H1 (cell line): ENCODE measurements at places on chromosomes 5 and 9. TPM values are rescaled to one million over a fixed set of nuclear protein-coding genes. Genes with fewer than 3 reads are reported as not detected.

- DNase-seq, result no peak
Measured at GRCh38 chr5:148583421-148583965, 70.8 kb downstream of the HTR4 start.

- no peak for DNase-seq
Measured at GRCh38 chr9:99237356-99237755, 15.3 kb downstream of the SEC61B start.

DNA sequence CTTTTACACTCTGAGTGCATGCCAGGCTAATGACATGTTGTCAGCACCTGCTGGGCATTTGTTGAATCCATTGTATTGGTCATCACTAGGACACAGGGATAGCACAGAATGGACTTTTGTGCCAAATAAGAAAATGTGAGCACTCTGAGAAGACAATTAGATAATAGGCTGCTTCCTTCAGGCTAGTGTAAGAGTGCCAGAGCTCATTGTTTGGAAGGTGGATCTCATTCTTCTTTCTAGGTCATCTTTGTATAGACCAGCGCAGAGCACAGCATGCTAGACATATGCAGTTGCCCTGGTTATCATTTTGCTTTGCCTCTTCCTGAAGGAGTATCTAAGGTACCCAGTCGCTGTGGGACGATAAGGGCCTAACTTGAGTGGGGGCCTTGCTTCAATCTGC, 493.4 kb upstream of the COX7C start:
- no peak for DNase-seq

- DNase-seq, result peak; percentile 97
Measured at GRCh38 chr5:122076669-122077365, 1.2 kb downstream of the LOX start.

- DNase-seq, result no peak
Measured at GRCh38 chr5:120083851-120084542, 380.1 kb upstream of the PRR16 start.

- DNase-seq, result peak; percentile 47
Measured at GRCh38 chr5:5340206-5340729, 82.2 kb upstream of the ICE1 start.

GRCh38 chr9:121826711-121827110, 175.3 kb downstream of the DAB2IP start:
- peak; percentile 39 for DNase-seq

DNA sequence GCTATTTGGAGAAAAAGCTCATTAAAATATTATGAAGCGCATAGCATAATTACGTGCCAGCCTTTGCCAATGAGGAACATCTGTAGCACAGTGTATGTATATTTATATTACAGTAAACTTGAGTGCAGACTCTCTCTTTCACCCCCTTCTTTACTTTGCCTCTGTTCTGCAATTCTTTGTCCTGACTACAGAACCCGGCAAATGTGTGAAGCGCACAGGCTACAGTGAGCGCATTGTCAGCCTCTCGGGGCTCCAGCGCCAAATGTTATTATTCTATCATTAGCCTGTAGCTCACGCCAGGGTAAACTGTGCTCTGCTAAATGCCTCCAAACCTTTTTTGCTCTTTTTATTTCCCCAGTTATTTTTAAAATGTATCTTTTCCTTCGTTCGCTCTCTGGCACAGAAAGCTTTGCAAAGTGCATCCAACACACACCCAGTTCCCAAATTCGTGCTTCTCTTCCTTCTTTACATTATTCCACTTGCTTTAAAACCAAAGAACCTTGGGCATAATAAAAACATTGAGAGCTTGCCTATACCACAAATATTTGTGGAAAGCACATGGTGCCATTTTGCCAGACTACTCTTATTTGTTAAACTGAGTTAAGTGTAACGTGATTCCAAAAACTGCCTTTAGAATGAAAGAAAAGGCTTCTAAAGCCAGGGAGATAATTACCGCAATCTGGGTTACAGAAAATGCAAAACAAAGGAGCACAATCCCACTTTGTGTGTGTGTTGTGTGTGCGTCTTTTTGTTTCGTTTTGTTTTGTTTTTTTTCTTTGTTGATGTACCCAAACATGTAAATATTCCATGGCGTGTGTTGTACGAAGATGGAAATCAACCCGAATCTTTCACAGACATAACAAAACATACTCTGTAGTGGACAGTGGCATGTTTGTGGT, 164.1 kb upstream of the MPDZ start:
- no peak for DNase-seq

- no peak for DNase-seq
Measured at GRCh38 chr5:147372191-147372590, 137.4 kb downstream of the STK32A start.

GRCh38 chr9:129240581-129241211, 62.6 kb upstream of the IER5L start:
- no peak for DNase-seq

DNA sequence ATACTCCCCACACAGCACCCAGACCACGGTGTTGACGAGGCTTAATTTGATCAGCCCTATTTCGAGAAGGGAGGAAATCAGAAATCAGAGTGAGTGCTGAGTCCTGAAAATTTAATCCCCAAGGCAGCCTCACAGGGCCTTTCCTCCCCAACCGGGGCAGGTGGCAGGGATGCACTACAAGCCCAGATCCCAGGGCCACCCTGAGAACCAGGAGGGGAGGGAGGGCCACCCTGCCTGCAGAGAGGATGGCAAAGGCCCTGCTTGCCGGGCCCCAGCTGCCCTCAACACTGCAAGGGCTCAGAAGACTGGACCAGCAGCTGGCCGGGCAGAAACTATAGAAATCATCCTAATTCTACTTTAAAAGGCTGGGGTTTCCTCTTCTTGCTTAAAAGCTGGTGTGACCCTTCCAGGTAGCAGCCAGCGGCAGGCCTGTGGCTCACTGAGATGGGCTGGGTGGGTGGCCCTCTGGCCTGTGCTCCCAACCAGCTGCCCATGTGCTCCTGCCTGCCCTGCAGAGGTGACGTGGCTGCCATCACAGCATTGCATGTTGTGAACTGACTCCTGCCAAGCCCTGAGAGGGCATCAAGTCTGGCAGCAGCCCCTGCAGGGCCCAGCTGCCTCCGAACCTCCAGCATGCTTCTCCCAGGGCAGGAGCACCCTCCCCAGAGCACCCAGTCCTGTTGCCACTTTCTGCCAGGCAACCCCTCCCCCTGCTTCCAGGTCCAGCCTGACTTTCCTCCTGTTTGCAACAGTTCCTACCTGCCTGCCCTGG, 122.8 kb downstream of the ADAMTS2 start:
- no peak for DNase-seq

- no peak for DNase-seq
Measured at GRCh38 chr5:171462928-171463861, 43.7 kb downstream of the FGF18 start.

DNA sequence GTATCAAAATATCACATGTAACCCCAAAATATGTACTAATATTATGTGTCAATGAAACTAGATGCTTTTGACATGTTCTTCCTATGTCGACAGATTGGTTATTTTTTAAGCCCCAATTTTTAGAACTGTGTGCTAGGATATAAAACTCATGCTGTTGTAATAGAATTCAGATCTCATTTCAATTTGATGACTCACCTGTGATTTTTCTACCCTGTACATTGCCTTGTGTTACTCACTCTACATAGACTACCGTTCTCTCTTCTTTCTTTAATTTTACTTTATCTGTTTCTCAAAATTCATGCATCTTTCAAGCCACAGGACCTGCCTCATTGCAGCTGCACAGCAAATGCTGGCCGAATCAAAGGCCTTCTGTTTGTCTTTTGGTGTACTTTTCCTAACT, 284.5 kb downstream of the MAT2B start:
- DNase-seq, result no peak

GRCh38 chr5:100273846-100274580, 261.2 kb upstream of the FAM174A start:
- no peak for DNase-seq

GRCh38 chr9:107462691-107463090, 26.9 kb downstream of the KLF4 start:
- DNase-seq, result no peak

GRCh38 chr9:28092981-28093936, 520.0 kb upstream of the C9orf72 start:
- DNase-seq, result no peak

DNA sequence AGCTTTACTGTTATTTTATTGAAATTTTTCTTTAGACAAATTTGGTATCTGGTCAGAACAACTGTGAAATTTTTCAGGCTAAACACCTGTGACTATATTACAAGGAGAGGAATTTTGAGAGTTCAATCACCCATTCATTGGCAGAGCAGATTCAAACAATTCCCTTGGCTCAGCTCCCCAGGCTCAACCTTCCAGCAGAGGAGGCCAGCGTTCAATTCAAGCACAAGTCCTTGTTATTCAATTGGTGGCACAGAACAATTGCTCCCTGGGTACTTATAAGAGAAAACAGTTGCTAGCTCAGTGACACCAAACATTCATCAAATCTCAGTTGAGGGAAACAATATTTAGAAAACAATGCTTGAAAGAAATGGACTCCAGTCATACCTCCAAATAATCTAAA, 83.3 kb downstream of the SUSD1 start:
- no peak for DNase-seq

- no peak for DNase-seq
Measured at GRCh38 chr5:147446523-147446922, 63.3 kb downstream of the DPYSL3 start.

DNA sequence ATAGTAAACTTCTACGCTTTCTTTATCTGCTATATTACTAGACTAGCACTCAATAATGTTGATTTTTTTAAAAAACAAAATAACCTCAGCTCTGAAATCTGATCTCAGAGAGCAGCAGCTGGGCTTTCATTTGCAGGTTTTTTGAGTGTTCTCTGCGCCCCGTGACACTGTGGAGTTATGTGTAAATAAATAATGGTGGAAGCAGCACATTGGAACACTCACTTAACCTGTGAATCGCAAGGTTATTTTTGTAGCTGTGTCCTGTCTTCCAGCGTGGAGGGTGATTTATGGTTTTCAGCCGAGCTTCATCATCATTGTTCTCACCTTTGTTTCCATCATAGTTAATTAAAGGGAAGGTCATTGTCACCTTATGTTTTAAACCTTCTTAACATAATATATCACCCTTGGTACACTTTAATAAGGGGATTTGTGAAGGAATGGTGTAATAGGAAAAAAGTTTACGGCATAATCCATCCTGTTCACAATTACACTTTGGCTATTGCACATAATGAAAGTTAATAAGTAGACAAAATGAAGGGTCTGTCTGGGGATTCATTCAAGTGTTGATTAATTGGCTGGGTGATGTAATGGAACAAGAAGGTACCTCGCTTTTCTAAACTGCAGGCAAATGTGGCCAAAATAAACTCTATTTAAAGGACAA, 493.3 kb upstream of the ADAMTS16 start:
- DNase-seq, result no peak

DNA sequence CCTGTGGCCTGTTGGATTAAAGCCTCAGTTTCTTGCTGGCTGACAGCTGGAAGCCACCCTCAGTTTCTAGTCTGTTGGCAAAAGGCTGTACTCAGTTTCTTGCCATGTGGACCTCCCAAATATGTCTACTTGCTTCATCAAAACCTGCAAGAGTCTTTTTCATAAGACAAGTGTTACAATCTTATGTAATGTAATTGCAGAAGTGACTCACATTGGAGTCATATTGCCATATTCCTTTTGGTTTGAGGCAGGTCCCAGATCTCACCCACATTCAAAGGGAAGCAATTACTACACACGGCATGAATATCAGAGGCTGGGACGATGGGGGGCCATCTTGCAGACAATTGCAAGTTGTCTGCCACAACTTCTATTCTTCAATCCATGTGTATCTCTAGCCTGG, 286.7 kb upstream of the IL12B start:
- no peak for DNase-seq

DNA sequence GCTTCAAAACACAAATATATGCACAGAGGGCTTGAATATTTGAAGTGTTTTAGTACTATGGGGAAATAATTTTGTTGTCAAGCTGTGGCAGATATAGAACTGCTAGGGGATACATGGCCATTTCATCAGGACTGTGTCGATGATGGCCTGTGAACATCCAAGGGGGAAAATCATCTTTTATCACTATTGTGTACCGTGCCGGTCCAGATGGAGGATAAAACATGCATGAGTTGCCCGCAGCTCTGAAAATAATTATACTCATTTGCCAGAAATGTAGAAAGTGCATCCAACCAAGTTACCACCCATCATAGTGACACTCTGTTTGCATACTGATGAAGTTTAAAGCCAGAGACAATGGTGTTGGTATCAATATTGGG, 405.9 kb downstream of the ZSWIM6 start:
- no peak for DNase-seq

GRCh38 chr9:77752554-77752953, 104.4 kb upstream of the GNA14 start:
- no peak for DNase-seq

DNA sequence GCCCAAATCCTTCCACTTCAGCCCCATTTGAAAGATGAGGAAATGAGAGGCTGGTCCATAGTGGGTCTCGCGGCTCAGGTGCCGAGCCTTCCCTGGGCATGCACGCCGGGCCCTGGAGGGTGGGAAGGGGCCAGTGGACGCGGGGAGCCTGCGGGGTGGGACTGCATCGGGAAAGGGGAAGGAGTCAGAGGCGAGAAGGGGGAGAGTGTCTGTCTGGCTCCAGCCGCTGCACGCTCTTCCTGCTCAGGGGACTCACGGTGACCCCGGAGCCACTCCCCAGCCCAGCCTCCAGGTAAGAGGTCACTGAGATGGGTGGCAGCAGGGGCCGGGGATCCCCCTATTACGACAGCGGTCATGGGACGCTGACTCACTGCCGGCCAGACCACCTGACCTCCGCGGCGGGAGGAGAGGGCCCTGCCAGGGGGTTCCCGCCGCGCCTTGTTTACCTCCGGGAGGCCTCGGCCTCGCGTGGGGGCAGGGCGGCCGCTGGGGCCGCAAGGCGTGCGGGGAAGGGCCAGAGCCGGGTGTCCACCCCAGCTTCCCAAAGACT, 1.9 kb upstream of the SQSTM1 start:
- no peak for DNase-seq

- DNase-seq, result no peak
Measured at GRCh38 chr5:150622157-150622556, 18.3 kb upstream of the SYNPO start.

- DNase-seq, result no peak
Measured at GRCh38 chr5:150078802-150079689, 7.3 kb downstream of the CSF1R start.

DNA sequence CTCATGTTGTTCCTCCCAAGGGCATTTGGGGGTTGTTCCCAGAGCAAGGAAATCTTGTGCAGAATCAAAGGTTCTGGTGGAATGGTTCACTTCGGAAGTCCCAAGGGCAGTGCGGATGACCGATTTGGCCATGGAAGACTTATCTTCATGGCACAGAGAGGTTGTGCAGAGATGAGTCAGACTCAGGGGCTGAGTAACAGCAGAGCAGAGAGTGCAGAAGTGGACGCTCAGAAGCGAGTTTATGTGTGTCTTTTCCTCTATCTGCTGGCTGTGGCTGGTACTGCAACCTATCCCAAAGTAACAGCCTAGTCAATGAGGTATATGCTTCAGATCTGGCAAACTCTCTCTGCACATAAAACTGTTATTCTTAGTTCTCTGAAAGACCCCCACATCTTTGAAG, 118.1 kb downstream of the DPYSL3 start:
- no peak for DNase-seq

FREM1 gene
- 2.6 TPM in 2 replicates for total RNA-seq

DAB2IP gene
- total RNA-seq, result 39.5 and 41.4 TPM in 2 replicates

NEUROG1 gene
- total RNA-seq, result not detected in 2 replicates

ACER2 gene
- 8.8 and 9.9 TPM in 2 replicates for total RNA-seq

BAAT gene
- total RNA-seq, result 0.17 TPM in 1 of 2 replicates, not detected in the other

PCDHB12 gene
- 2.0 and 3.0 TPM in 2 replicates for total RNA-seq

SMIM33 gene
- not detected in 2 replicates for total RNA-seq

GPR151 gene
- not detected in 2 replicates for total RNA-seq

GHR gene
- total RNA-seq, result 0.19 and 0.27 TPM in 2 replicates
